Left lung (tissue), 14 donors: ENCODE measurements at places on chromosomes 11 and 22.
A peak's percentile ranks its signal among the peaks of the same experiment; 100 is the strongest.

DNA sequence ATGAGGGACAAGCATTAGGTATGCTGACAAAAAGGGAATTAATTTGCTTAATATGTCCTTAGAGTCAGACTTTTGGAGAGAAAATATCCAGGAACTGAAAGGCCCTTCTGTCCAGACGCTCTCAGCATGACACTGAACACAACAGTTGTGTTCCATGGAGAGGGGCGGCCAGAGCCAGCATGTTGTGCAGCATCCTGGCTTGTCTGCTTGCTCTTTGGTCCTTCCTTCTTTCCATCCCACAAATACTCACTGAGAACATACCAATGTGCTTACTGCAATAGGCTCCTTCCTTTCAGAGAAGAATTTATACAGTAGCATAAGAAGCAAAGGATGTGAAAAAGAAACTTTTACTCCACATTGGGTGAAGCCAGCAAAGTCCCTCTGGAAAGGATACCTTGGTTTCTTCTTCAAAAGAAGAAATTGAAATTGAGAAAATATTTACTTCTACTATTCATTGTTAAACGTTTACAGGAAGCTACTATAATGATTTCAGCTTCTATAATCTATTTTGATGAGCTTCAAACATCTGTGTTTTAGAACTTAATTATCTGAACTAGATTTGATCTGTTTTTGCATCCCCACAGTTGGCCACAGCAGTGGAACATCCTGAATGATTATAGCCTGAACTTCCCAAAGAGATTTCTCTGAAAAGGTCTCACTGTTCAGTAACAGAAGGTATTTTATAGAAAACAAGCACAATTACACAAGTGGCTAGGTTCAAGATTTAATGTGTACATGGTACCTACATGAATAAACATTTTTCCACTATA, 304.1 kb upstream of the PITPNB start:
- DNase-seq, result no peak

DNA sequence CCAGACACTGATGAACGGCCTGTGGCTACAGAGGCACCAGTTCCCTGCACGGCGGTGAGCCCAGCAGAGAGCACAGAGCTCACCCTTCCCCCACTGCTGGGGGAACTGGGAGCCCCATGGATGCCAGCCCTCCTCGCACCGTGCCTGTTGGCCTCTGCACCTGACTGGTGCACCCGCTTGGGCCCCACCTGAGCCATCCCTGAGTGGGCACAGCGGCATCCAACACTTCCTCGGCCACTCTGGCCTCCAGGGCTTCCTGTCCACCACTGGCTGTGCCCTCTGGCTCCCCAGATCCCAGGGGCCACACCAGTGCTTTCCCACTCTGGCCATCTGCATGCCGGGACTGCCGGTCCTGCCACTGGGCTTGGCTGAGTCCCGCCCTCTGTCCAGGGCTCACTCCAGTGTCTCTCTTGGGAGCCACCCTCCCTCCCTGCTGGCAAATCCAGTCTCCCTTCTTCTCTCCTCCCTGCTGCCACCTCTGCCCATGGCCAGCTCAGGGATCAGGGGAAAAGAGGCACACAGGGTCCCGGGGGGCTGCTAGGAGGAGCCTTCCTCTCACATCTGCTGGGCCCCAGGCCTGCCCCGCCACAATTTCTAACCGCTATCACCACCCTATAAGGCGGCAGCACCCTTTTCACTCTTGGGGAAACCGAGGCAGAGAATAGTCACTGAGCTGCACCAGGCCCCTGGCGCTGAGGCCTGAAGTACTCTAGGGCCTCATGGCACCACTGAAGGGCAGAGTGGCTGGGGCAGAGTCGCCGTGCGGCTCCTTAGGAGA, 33.0 kb downstream of the GNB1L start:
- no peak for DNase-seq

DNA sequence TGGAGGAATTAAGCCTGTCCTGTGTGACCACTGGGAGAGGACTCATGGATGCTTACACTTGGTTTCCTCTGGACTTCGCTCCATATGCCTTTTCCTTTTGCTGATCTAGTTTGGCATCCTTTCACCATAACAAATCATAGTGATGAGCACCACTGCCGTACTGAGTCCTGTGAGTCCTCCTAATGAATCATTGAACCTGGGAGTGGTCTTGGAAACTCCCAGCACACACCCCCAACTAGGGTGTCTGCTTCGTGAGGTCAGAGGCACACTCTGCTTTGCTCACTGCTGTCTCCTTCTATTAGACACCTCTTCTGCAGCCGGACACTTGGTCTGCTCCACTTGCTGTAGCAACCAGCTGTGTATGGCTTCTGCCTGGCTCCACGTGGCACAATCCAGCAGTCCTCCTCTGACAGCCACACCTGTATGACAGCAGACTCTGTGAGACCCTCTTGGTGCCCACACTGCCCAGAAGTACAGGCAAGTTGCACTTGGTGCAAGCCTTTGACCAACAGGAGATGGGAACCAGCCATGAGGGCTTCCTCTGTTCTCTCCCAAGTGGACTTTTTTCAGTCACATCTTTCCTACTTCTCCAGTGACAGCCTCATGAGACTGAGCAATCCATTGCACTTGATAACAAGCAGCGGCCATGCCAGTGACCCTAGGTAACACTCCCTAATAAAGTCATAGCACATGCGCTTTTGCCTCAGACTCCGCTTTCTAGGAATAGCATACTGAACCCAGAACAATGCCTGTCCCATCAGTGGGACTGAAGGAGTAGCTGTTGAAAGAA, 65.0 kb upstream of the HMGXB4 start:
- no peak for DNase-seq

DNA sequence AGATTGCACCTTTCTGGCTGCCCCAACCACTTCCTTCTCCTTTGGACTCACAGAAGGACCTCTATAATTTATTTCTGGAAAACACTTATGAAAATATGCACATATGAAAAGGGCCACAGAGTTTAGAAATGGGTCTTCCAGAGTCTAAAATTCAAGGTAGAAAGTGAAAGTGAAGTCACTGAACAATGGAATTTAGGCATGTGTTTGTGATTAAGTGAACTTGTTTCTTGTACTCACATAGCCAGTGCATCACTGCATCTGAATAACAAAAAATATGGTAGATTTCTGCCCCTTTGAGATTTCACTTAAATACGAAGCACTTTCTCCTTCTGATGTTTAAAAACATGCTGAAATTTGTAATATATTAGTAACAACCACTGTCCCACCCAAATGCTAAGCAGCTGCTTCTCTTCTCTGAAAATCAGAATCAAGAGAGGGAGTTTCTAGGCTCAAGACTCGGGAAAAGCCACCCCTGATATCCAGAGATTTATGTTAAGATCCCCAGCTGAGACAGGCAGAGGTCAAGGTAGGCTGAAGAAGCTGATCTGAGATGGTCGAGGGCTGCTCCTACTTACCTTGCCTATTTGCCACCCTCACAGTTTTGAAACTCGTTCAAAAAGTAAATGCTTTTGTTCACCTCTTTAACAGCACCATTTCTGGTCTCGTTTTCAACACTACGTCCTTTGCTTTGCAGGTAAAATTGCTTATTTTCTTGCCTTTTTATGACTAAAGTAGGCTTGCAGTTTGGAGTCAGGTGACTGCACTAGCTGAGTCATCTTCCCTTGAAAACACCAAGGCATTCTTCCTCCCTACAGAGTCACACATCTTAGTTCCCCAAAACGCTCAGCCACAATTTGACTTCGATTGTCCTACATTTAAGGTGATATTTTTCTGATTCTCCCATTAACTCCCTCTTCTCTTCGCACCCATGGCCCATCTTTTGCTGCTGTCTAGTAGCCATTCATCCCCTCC, at the start of gene XKR3:
XKR3 (minus strand) TSS at position 696 of the 972 bp plus-strand sequence. CDS start 17,338 bp downstream, outside the sequence.
- no peak for DNase-seq

- no peak for DNase-seq
These were observed 48.5 kb downstream of the BDNF start for GRCh38 chr11:27651711-27652110.

GRCh38 chr11:66922551-66922950, 35.6 kb downstream of the PC start:
- DNase-seq, result no peak

- no peak for DNase-seq
These were observed 1.0 kb upstream of the ZNF143 start for GRCh38 chr11:9459667-9460321.

DNA sequence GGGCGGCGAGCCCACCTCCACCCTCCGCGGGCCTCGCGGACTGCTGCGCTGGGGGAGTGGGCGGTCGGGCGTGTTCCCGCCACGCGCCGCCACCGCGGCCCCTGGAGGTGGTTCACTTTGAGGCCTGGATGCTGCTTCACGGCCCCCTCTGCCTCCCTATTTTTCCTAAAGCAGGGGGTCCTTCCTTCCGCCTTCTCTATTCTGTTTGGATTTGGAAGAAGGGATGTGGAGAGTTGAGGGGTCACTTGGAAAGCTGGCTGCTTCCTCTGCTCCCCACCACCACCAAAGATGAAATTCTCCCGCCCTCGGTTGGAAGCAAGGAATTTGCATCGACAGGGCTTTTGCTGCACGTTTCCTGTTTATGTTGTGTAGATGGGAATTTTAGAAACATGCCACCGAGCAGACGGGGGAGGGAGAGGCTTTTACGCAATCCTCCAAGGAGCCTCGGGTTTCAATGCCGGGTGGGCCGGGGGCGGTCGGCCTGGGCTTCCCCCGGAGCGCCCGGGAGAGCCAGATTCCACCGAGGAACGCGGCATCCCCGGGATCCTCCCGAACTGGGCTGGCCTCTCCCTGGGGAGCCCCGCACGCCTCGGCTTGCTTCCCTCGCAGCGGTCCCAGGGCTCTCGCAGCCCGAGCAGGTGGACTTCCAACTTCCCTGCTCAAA, 403 bp upstream of the SBF2 start:
- DNase-seq, result peak; percentile 52

DNA sequence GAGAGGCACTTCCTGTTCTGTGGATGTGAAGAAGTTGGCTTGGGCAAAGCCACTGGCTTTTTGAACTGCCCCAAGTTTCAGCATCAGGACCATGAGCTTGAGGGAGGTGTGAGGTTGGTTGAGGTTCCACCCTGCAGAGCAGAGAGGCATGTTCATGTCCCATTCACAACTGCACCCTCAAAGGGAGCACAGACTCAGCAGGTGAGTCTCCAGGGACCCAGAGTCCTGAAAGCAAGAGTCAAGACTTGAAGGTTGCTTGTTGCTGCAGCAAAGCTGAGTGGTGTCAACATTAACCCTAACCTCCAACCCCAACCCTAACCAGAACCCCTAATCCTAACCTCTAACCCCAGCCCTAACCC, 556.3 kb downstream of the BRD1 start:
- no peak for DNase-seq
